ENCODE measurements at places on chromosomes 2 and 18. TPM values are rescaled to one million over a fixed set of nuclear protein-coding genes. Genes with fewer than 3 reads are reported as not detected.

Gene FAP
- total RNA-seq = 2.6 TPM

DNA sequence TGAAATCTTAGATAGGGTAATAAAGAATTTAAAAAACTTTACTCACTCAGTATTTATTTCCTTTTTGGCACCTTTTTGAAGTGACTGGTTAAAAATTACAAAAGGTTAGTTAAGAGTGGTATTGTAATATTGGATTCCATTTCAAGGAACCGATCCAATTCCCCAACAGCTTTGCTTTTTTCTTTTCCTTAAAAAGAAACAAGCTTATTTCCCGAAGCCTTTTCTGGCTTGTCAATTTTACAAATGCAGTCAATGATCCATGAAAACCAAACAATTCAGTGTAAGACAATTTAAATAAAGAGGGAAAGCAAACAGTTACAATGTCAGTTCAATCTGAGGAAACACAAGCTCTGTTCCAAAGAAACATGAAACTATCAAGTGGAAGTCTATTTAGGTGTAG is 200.2 kb downstream of the RIT2 start:
- DNase-seq = no peak

- no peak for DNase-seq
Observed at GRCh38 chr2:216308576-216308975, 63.7 kb downstream of the MARCHF4 start.

Gene ITGB6
- total RNA-seq = 0.79 TPM

Gene MFSD2B
- total RNA-seq = 0.50 TPM

Gene TMEM198
- total RNA-seq = 11.8 TPM

- DNase-seq = no peak
Observed at GRCh38 chr2:165109915-165110314, 93.9 kb downstream of the SCN3A start.

Gene ASAP2
- total RNA-seq = 42.4 TPM

Gene MPV17
- 72.3 TPM for total RNA-seq

Gene HOXD12
- total RNA-seq = not detected

DNA sequence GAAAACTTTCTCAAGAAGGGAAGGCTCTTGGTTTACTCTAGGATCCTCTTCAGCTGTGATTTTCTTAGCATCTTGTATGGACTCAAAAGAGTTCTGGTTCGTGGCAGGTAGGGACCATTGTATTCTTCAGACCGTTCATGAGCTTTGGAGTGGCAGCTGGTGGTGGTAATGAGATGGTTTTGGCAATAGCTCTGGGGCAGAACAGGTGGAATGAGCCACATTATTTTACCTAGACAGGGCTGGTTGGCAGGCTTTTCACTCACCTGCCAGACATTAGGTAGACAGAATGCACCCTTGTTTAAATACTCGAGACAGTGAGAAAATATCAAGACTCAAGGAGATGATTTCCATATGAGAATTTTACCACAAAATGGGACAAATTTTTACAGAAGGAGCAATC is 26.2 kb upstream of the MGAT5 start:
- DNase-seq = no peak

GRCh38 chr18:58639237-58639636 is 10.3 kb upstream of the ALPK2 start:
- DNase-seq = no peak

DNA sequence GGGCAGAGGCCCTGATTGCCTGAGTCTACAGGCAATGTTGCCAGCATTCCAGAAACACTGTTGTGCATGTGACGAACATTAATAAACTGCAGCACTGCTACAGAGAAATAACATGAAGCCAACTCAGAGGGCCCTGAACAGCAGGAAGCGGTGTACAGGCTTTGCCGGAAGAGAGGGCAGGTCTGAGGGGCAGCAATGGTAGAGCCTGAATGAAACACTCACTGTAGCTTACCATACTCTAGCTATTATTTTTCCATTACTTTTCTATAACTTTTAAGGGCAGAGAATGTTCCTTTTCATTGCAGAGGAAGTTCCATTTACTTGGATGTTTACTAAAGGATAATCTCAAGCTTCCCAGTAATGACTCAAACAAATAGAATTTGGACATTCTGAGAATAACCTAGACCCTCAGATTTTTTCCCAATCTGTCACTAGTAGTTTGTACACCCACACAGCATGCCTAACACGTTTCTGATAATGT is 150.4 kb downstream of the MTX2 start:
- no peak for DNase-seq

DNA sequence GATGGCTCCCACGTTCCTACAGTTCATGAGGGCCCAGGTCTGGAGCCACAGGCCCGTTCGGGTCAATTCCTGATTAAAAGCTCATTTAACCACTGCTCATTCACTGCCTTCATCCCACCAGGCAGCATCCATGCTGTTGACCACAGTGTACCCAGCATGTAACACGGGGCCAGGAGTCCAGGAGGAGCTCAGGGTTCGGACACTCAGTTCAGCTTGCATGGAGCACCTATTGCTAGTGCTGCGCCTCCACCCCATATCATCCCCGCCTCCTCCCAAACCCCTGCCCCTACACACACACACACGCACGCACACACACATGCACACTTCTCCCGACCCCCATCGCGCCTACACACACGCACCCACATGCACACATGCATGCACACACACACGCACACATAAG is 72.9 kb upstream of the SNTG2 start:
- no peak for DNase-seq

DNA sequence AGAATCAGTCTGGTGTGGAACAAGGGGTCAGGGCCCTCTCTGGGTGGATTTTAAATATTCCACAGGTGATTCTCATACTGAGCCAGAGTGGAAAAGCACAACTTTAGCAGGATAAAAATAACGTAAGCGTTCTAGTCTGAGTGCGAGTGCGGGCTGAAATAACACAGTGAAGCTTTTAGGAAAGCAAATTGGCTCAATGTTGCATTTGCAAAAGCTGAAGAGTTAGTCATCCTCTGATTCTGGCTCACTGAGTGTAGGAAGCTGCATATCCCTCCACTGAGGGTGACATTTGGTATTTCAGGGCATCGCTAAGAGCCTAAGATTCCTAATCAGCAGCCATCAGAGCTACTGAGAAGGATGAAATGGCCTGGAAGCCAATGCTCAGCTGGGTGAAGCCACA is 134.7 kb downstream of the RIF1 start:
- no peak for DNase-seq
